Liver (tissue), 10 donors: ENCODE measurements at places on chromosomes 12 and 14. TPM values are rescaled to one million over a fixed set of nuclear protein-coding genes. Genes with fewer than 3 reads are reported as not detected.

Gene NR1H4
- 46.8 TPM for total RNA-seq

Gene TMEM179
- 0.37 TPM for total RNA-seq

DNA sequence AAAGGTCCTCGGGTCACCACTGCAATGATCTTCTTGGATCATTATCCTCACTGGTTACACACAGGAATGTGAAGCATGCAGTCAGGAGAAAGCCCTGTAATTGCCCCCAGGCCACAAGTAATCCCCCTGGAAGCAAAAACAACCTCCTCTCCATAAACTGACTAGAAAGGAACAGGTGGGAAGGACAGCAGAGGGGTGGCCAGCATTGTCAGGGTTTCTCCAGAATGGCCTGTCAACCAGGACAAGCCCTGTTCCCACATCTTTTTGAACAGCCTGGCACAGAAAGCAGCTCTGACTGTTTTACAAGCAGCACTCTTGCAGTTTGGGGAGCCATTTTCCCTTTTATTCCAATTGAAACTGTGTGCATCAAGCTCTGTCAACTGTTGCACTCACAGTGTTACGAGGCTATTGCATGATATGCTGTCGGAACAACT lies 36.1 kb downstream of the TMCC3 start:
- peaks cover 10% of the 10 kb centered on the region for H3K4me1 ChIP-seq
- no peak for DNase-seq
- no peak overlapping the region for H3K27ac ChIP-seq
- H3K27me3 ChIP-seq, result no peaks in the 10 kb centered on the region
- no peaks in the 10 kb centered on the region for H3K36me3 ChIP-seq

Gene GPR135
- 2.9 TPM for total RNA-seq

Gene CISTR
- not detected for total RNA-seq

DNA sequence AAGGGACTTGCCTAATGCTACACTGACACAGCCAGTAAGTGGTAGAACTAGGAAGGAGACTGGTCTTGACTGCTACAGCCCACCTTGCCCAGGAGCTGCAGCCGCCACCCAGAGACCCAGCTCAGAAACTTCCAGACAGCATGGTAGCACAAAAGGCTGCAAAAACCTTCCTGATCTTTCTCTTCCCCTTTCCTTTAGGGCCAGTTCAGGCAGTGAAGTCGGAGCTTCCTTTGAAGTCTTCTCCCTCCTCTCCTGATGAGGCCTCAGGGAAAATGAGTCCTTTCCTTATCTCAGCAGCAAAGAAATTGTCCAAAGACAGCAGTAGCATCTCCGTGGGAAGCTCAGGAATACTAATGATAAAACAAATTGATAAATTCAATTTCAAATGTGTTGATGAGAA lies 21.0 kb upstream of the CHST11 start:
- peaks cover 5% of the 10 kb centered on the region for H3K27me3 ChIP-seq
- H3K4me1 ChIP-seq, result no peaks in the 10 kb centered on the region
- H3K4me3 ChIP-seq, result no peak overlapping the region
- H3K36me3 ChIP-seq, result no peaks in the 10 kb centered on the region
- no peak overlapping the region for H3K27ac ChIP-seq

DNA sequence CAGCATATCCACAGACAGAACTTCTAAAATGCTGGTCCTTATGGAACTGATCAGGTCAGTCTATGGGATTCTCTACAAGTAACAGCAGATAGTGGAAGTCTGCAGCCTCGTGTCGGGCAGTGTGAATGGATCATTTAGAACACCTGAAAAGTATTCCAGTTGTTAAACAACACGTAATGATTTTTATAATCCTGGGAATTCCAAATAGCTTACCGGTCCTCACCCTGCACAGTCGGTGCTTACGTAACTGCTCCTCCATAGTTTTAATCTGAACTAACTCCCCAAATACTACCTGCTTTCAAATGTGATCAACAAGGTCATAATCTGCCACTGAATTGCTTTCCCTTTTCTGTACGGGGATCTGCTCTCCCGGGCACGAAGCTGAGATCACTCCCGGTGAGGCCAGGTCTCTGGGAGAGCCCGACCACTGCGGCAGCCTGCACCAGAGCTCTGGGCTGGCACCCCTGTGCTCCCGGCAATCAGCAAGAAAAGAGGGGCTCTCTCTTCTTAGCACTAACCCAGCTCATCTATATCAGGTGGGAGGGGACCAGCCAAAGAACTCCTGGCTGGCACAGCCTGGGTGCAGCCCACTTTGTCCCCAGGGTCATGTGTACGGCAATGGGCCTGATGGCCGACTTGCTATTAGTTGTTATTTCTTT lies 157.0 kb downstream of the FOXN3 start:
- H3K4me1 ChIP-seq, result no peaks in the 10 kb centered on the region
- H3K36me3 ChIP-seq, result no peaks in the 10 kb centered on the region
- no peak for DNase-seq
- H3K27ac ChIP-seq, result no peak overlapping the region
- H3K27me3 ChIP-seq, result no peaks in the 10 kb centered on the region
- no peak overlapping the region for H3K4me3 ChIP-seq

- H3K4me1 ChIP-seq, result peaks cover 10% of the 10 kb centered on the region
- H3K27ac ChIP-seq, result no peak overlapping the region
- H3K27me3 ChIP-seq, result no peaks in the 10 kb centered on the region
- DNase-seq, result no peak
- no peaks in the 10 kb centered on the region for H3K36me3 ChIP-seq
- H3K4me3 ChIP-seq, result no peak overlapping the region
Observed at GRCh38 chr14:68934066-68934465, 45.0 kb downstream of the ACTN1 start.

DNA sequence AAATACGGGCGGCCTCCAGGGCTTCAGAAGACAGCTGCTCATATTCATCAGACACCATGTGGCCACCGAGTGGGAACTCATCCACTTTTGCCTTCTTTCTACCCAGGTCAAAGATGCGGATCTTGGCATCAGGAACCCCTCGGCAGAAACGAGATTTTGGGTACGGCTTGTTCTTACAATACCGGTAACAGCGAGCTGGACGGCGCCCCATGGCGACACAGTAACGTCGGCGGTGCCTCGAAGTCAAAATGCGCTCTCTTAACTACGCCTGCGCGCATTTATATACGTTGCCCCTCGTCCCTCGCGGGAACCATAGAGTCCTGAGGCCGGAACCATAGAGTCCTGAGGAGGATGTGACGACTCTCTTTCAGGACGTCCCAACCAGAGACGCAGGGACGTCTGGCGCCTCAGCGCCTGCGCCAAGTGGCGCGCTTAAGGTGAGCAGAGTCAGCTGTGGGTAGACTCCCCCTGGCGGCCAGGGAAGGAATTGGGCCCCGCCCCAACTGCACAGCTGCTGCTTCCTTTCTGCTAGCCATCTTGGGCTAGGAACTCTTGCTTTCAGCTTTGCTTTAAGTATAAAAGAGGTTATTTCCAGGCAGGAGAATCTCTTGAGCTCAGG lies at the start of gene RPL10L:
Gene RPL10L (minus strand): TSS at position 256 of the 619 bp plus-strand sequence. CDS start 45 bp downstream, at position 211.
- no peak for DNase-seq
- no peaks in the 10 kb centered on the region for H3K4me1 ChIP-seq
- H3K27me3 ChIP-seq, result no peaks in the 10 kb centered on the region
- no peak within 1 kb of the TSS for H3K27ac ChIP-seq
- no peak within 1 kb of the TSS for H3K4me3 ChIP-seq
- no peaks in the 10 kb centered on the region for H3K36me3 ChIP-seq

Gene NFE2
- total RNA-seq, result 1.7 TPM

DNA sequence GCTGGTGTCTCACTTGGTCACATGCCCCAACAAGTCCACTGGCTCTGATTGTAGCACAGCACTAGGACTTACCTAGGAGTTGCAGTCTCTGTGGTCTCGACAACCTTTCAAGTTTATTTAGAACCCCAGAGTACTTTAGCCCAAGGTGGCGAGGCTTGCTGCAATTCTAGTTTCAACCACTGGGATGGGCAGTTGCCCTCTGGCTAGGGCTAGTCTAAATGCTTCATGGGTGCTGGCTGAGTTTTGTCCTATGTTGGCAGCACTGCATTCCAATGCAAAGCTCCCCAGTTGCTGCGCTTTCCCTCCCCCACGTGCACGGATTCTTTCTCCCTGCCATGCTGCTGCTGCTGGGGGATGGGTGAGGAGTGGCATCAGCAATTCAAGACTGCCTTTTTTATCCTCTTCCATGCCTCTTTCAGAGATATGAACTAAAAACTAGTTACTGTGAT lies 207.9 kb downstream of the SYNE2 start:
- H3K27ac ChIP-seq, result no peak overlapping the region
- H3K27me3 ChIP-seq, result no peaks in the 10 kb centered on the region
- no peaks in the 10 kb centered on the region for H3K4me1 ChIP-seq
- no peak for DNase-seq
- peaks cover 2% of the 10 kb centered on the region for H3K36me3 ChIP-seq

DNA sequence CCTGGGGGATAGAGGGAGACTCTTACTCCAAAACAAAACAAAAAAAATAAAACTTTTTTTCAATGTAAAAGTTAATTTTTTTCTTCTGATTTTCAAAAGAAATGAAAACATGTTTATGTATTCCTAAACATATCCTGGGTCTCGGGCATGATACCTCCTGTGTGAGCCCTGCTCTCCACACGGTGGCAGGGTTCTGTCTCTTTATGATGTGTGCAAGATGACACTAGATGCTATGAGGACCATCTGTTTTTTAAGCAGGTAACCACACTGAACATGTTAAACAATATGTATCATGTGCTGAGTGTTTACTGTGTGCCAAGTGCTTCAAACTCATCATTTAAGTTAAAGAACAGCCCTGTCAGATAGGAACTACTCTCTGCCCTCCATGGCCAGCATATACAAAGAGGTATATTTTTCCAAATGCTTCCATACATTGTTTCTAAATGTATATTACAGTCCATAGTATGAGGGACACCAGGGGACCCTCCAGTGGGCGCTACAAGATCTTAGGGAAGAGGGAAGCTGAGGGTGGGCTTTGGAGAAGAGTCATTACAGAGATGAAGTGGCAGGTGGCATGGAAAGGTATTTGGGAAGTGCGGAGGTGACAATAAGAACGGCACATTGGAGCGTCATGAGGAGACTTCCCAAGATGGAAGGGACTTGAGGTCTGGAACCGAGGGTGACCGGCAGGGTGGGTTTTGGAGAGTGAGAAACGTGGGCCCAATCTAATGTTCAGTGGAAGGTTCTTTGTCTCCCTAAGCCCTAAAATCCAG lies 28.5 kb downstream of the FOS start:
- DNase-seq, result no peak
- H3K4me3 ChIP-seq, result no peak overlapping the region
- peaks cover 4% of the 10 kb centered on the region for H3K4me1 ChIP-seq
- H3K27ac ChIP-seq, result no peak overlapping the region

GRCh38 chr12:79127271-79127751 lies 262.7 kb downstream of the SYT1 start:
- DNase-seq, result no peak
- no peaks in the 10 kb centered on the region for H3K4me1 ChIP-seq
- H3K36me3 ChIP-seq, result no peaks in the 10 kb centered on the region
- no peak overlapping the region for H3K27ac ChIP-seq

- no peaks in the 10 kb centered on the region for H3K27me3 ChIP-seq
- peaks cover 11% of the 10 kb centered on the region for H3K36me3 ChIP-seq
- no peak overlapping the region for H3K27ac ChIP-seq
- peaks cover 22% of the 10 kb centered on the region for H3K4me1 ChIP-seq
- peak overlapping the region; percentile 90 for H3K4me3 ChIP-seq
Observed at GRCh38 chr12:21527451-21528180, 1.5 kb downstream of the SPX start.

DNA sequence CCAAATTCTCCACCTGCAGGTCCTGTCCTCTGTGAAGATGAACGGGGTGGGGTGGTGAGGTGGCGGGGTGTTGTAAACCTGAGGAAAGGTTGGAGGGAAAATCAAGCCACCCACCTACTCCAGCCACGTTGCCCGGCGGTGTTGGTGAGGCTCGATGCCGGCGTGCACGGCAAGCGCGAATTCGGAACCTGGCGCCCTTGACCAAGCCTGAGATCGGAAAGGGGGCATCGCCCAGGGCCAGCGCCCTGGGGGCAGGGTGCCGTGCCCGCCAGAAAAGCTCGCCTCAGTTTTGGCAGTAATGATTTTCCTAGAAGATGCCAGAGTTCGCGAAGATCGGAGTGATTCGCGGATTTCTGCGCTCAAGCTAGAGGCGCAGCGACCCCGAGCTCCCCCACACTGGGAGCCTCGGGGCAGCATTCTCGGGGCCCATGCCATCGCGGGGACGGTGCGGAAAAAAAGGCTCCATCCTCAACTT lies 817 bp downstream of the STXBP6 start:
- H3K27me3 ChIP-seq, result no peaks in the 10 kb centered on the region
- H3K27ac ChIP-seq, result no peak overlapping the region
- peaks cover 16% of the 10 kb centered on the region for H3K4me1 ChIP-seq
- DNase-seq, result no peak
- peak overlapping the region; percentile 83 for H3K4me3 ChIP-seq
- H3K36me3 ChIP-seq, result no peaks in the 10 kb centered on the region

DNA sequence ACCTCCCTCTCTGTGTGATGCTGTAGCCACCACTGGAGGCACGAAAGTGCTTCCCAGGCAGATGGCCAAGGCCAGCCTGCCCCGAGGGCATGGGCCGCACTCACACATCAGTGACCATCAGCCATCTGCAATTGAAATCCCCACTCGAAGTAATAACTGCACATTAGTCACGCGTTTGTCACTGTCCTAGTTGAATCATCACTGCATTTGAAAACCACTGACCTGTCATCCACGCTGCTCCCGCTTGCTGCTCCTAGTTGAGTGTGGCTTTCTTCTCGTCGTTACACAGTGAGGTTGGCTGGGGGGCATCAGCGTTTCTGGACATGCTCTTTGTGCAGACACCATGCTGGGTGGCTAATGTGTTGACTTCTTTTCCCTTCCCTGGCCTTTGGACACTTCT lies 176.1 kb downstream of the ADGRD1 start:
- no peak overlapping the region for H3K4me3 ChIP-seq
- H3K4me1 ChIP-seq, result no peaks in the 10 kb centered on the region
- H3K27ac ChIP-seq, result no peak overlapping the region
- DNase-seq, result peak; percentile 13

- no peak overlapping the region for H3K27ac ChIP-seq
- no peak overlapping the region for H3K4me3 ChIP-seq
- H3K27me3 ChIP-seq, result no peaks in the 10 kb centered on the region
Observed at GRCh38 chr12:47360093-47360480, 280.3 kb upstream of the AMIGO2 start.

DNA sequence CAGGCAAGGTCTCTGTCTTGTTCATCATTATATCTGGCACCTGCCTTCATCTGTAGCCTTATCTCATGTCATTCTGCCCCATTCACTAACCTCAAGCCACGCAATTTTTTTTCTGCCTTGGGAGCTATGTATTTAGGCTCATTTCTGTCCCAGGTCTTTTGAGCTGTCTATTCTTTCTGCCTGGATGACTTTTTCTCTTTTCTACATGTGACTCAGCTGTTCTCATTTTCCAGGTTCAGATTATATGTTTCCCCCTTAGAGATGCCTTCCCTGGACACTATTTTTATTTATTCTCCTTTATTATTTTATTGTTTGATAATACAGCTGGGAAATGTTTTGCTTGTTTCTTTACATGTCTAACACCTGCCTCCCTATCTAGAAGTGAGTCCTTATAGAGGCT lies 737.4 kb upstream of the TBX3 start:
- H3K36me3 ChIP-seq, result no peaks in the 10 kb centered on the region
- no peak for DNase-seq
- H3K4me1 ChIP-seq, result peaks cover 10% of the 10 kb centered on the region
- H3K27ac ChIP-seq, result no peak overlapping the region

GRCh38 chr12:46790066-46790465 lies 35.7 kb downstream of the SLC38A4 start:
- peaks cover 34% of the 10 kb centered on the region for H3K4me1 ChIP-seq
- H3K27me3 ChIP-seq, result no peaks in the 10 kb centered on the region
- no peak overlapping the region for H3K27ac ChIP-seq
- H3K36me3 ChIP-seq, result peaks cover 24% of the 10 kb centered on the region
- DNase-seq, result no peak
- H3K4me3 ChIP-seq, result no peak overlapping the region
